ENCODE measurements at places on chromosomes 1 and 21. TPM values are rescaled to one million over a fixed set of nuclear protein-coding genes. Genes with fewer than 3 reads are reported as not detected.

The BCL2L15 gene
- 1.5 TPM for total RNA-seq

The SLC19A2 gene
- 3.6 TPM for total RNA-seq

The SYTL1 gene
- 135 TPM for total RNA-seq

The NBPF6 gene
- not detected for total RNA-seq

The FAM76A gene
- total RNA-seq, result 28.7 TPM

The CHTOP gene
- 102 TPM for total RNA-seq

The C1orf105 gene
- not detected for total RNA-seq

The RNF207 gene
- total RNA-seq, result 6.8 TPM

The CD53 gene
- 176 TPM for total RNA-seq

The KCNE2 gene
- not detected for total RNA-seq

- no peaks in the 10 kb centered on the region for H3K36me3 ChIP-seq
- H3K4me3 ChIP-seq, result no peak overlapping the region
- H3K27me3 ChIP-seq, result no peaks in the 10 kb centered on the region
Observed at GRCh38 chr1:212152308-212152693, 116.8 kb downstream of the DTL start.

- no peaks in the 10 kb centered on the region for H3K36me3 ChIP-seq
- DNase-seq, result no peak
- no peak overlapping the region for H3K27ac ChIP-seq
- peaks cover 3% of the 10 kb centered on the region for H3K27me3 ChIP-seq
- H3K4me1 ChIP-seq, result no peaks in the 10 kb centered on the region
Observed at GRCh38 chr1:199945591-199945990, 81.9 kb upstream of the NR5A2 start.

- H3K27me3 ChIP-seq, result no peaks in the 10 kb centered on the region
- no peak for DNase-seq
- H3K27ac ChIP-seq, result no peak overlapping the region
- H3K36me3 ChIP-seq, result no peaks in the 10 kb centered on the region
- H3K4me1 ChIP-seq, result no peaks in the 10 kb centered on the region
- no peak overlapping the region for H3K4me3 ChIP-seq
Observed at GRCh38 chr1:116182019-116182714, 71.0 kb downstream of the MAB21L3 start.

GRCh38 chr1:112935461-112936111, 20.4 kb downstream of the SLC16A1 start:
- DNase-seq, result no peak
- H3K27me3 ChIP-seq, result no peaks in the 10 kb centered on the region
- no peak overlapping the region for H3K27ac ChIP-seq
- no peaks in the 10 kb centered on the region for H3K4me1 ChIP-seq
- H3K36me3 ChIP-seq, result no peaks in the 10 kb centered on the region
- no peak overlapping the region for H3K4me3 ChIP-seq

DNA sequence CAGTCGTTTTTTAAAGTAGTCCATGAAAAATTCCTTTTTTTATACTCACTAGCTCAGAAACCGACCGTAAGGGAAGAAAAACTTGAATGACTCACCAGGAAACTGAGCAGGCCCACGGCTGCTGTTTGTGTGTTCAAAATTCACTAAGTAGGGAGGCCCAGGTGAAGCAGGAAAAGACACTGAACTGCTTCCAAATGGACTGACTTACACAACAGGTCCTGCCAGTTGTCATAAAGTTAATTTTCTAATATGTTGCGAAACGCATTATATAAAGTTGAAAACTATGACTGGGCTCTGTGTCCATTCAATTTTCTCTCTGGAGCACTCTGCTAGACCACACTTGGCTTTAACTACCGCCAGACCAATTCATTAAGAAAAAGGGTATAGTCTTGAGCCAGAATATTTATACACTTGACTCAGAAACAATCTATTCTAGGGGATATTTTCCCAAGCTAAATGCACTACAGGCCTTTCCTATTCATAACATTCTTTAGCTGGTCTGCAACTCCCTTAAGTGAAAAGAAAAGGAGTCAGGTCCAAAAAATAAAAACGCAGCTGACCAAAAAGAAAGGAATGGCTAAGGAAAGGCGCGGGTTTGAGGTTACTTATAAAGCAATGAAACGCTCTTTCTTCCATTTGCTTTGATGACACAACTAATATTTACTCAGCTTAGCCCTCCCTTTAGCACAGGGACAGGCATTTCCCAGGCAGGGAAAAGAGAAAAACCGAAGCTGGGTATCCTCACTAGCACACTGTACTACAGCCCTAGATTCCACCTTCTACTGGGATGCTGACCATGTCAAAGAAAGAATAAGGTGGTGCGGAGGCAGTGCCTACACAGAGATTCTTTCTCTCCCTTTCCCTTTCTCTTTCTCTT, 306.3 kb upstream of the ESRRG start:
- no peaks in the 10 kb centered on the region for H3K4me1 ChIP-seq
- DNase-seq, result no peak
- H3K4me3 ChIP-seq, result no peak overlapping the region

DNA sequence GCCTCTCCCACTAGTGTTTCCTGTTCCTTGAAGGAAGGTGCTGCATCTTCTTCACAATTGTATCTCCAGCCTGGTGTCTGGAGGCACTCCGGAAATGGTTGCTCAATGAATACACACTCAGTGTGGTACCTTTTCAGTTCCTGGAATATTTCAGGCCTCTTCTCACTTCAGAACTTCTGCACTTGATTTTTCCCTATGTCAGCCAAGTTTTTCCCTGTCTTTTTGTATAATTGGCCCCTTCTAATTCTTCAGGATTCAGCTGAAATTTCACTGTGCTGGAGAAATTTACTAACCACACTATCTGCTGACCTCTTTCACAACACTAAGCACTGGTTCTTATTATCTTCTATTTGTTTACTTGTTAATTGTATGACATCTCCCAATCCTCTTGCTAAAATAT, 61.2 kb upstream of the MAP10 start:
- no peak overlapping the region for H3K4me3 ChIP-seq
- no peaks in the 10 kb centered on the region for H3K4me1 ChIP-seq
- H3K27me3 ChIP-seq, result no peaks in the 10 kb centered on the region
- no peak overlapping the region for H3K27ac ChIP-seq
- no peak for DNase-seq

DNA sequence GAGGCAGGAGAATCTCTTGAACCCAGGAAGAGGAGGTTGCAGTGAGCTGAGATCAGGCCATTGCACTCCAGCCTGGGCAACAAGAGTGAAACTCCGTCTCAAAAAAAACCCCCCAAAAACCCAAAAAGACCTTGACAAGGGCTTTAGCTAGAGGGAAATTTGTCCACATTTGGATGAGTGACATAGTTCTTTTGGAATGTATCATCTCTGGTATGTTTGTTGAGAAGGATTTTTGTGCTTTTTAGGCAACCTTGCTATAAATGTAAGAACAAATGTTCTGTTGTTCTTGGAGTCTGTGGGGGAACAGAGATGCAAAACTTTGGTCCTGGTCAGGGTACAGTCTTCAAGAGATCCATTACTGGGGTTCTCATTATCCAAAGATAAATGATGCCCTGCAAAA, 28.9 kb downstream of the INAVA start:
- no peaks in the 10 kb centered on the region for H3K4me1 ChIP-seq
- no peaks in the 10 kb centered on the region for H3K36me3 ChIP-seq
- H3K27ac ChIP-seq, result no peak overlapping the region
- H3K27me3 ChIP-seq, result no peaks in the 10 kb centered on the region
- H3K4me3 ChIP-seq, result no peak overlapping the region

DNA sequence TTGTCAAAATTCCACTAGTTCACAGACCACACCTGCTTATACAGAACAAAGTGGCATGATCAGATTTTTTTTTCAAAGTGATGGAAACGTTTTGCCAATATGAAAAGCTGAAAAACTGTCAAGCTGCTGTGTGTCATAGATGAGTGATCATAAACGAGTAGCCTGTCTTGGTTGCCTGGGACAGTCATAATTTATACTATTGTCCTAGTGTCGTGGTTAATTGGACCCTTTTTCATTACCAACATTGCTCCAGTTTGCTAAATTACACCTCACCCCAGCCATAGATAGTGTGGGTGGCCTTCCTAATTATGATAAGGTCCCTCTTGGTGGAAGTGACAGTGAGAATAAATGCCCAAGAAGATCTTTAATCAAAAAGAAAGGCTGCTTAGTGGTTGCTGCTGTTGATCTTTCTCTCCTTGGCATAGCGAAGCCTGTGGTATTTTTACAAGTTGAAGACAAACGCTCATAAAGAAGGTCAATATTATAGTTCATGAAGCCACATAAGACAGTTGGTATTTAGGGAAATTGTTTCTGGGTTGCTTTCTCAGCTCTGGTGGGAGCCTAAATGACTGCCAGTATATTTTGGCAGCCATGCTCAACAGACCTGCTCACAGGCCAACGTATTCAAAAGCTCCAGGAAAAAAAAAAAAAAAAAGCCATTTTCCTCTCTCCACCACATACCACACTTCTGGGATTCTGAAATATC, 478.1 kb downstream of the PLA2G4A start:
- H3K27me3 ChIP-seq, result no peaks in the 10 kb centered on the region
- no peak overlapping the region for H3K4me3 ChIP-seq
- no peak for DNase-seq
- H3K27ac ChIP-seq, result no peak overlapping the region
- H3K36me3 ChIP-seq, result no peaks in the 10 kb centered on the region

DNA sequence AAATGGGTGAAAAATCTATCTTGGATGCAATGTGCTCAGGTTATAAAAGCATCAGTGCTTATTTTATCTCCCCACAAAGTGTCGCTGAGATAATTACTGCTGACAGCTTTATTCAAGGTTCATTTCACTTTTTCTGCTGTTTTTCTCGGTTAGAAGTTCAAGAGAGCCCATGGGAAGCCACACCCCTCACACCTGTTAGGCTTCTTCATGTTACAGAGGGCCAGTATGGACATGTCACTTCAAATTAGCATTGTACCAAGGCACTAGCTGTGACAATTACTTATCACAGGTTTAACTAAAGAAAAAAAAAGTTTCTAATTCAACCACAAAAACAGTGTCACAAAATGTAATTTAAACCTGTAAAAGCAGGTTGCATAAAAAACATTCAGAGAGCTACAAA, 187.3 kb upstream of the DMRTA2 start:
- DNase-seq, result no peak
- H3K4me1 ChIP-seq, result no peaks in the 10 kb centered on the region
- no peaks in the 10 kb centered on the region for H3K27me3 ChIP-seq
- H3K36me3 ChIP-seq, result peaks cover 3% of the 10 kb centered on the region
- H3K4me3 ChIP-seq, result no peak overlapping the region
- H3K27ac ChIP-seq, result no peak overlapping the region

DNA sequence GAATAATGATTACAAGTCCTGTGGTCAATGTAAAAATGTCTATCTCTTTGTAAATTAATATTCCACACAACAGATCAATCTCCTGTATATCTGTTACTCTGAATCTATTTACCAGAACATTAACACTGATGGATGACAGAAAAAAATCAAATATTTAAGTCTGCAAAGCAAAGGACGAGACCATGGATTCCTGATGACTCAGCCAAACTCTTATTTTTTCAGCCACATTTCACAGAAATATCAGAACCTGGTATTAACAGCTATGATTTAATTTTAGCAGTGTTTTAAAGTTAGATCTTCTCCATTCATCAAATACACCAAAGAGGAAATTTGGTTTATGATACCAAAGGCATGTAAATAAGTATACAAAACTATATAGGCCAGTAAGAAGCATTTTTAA, 46.1 kb downstream of the FAF1 start:
- no peak for DNase-seq
- H3K36me3 ChIP-seq, result no peaks in the 10 kb centered on the region
- no peaks in the 10 kb centered on the region for H3K27me3 ChIP-seq

GRCh38 chr1:15100121-15100879, 53.2 kb upstream of the TMEM51 start:
- no peak overlapping the region for H3K27ac ChIP-seq
- H3K27me3 ChIP-seq, result peaks cover 25% of the 10 kb centered on the region
- H3K4me1 ChIP-seq, result peaks cover 9% of the 10 kb centered on the region
- peak; percentile 56 for DNase-seq

- H3K36me3 ChIP-seq, result no peaks in the 10 kb centered on the region
- peaks cover 2% of the 10 kb centered on the region for H3K27me3 ChIP-seq
- H3K4me1 ChIP-seq, result no peaks in the 10 kb centered on the region
- no peak for DNase-seq
Observed at GRCh38 chr1:47554901-47555300, 117.1 kb downstream of the FOXD2 start.

- H3K36me3 ChIP-seq, result no peaks in the 10 kb centered on the region
- H3K4me1 ChIP-seq, result no peaks in the 10 kb centered on the region
- H3K27me3 ChIP-seq, result no peaks in the 10 kb centered on the region
- no peak overlapping the region for H3K27ac ChIP-seq
Observed at GRCh38 chr1:248596615-248597014, 885 bp downstream of the OR2T10 start.

GRCh38 chr1:34322969-34323368, 146.3 kb downstream of the C1orf94 start:
- no peak overlapping the region for H3K4me3 ChIP-seq
- no peaks in the 10 kb centered on the region for H3K27me3 ChIP-seq
- H3K27ac ChIP-seq, result no peak overlapping the region
- no peaks in the 10 kb centered on the region for H3K4me1 ChIP-seq
- H3K36me3 ChIP-seq, result no peaks in the 10 kb centered on the region

DNA sequence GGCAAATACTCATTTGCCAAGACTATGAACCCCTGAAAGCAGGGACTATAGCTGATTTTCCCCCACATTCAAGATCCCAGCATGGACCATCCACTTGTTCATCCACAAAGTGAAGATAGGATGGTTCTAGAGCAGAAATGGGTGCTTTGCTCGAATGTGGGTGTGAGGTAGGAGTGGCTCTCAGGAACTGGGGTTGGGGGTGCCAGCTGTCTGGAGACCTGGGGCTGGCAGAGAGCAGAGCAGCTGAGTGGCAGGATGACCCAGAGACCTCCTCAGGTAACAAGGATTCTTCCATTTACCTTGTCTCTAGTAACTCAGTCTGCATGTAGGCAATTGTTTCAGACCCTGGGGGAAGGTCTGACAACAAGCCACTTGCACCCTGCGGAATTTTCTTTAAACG, 6.0 kb downstream of the S100A9 start:
- no peak overlapping the region for H3K4me3 ChIP-seq
- H3K27ac ChIP-seq, result no peak overlapping the region
- H3K36me3 ChIP-seq, result no peaks in the 10 kb centered on the region
- peaks cover 1% of the 10 kb centered on the region for H3K4me1 ChIP-seq

DNA sequence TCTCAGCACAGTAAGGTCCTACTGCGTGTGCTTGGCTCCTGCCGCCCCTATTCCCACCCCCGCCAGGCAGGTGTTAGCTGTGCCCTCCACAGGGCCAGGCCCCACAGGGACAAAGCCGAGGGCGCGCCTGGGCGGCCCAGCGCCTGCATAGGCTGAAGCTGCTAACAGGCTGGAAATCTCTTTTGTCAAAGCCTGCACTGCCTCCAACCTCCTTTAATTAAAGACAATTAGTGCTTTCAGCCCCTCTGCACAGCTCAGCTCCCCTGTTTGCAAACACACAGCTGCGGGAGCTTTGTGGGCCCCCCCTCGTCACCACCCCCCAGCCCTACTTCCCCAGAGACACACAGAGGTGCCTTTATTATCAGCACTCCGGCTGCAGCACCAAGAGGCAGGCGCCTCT, 95.9 kb downstream of the EPHB2 start:
- H3K4me3 ChIP-seq, result no peak overlapping the region
- H3K27ac ChIP-seq, result no peak overlapping the region
- H3K27me3 ChIP-seq, result no peaks in the 10 kb centered on the region
- no peaks in the 10 kb centered on the region for H3K36me3 ChIP-seq
